Amniotic epithelial cell (primary cell): ENCODE measurements at places on chromosomes 7 and 10.
A peak's percentile ranks its signal among the peaks of the same experiment; 100 is the strongest.

DNA sequence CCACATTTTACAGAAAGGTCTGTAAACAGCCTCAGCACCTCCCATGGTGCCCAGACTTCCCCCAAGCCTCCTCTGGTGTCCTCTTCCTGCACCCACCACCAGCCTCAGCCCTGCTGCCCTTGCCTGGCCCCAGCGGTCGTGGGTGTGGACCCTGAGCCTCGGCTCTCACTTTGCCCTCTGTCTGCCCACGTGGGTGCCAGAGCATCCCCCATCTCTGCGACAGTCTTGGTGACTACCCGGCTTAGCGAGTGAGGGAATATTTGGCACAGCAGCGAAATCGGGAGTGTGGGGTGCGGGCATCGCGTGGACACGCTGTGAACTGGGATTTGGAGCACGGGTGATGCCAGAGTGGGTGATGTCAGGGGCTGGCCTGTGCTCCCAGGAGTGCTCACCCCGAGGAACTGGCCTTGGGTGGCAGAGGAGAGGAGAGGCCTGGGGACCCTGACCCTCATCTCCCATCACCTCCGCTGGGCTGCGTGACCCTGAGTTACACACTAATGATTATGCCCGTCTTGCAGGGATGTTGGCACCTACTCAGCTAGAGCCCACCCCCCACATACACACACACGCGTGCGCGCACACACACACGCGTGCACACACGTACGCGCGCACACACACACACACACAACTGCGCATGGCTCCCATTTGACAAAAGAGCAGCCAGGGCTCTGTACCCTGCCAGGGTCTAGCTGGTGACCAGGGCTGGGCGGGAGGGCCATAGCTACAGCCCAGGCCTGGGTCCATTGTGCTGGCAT is 8.7 kb downstream of the ELFN1 start:
- no peak for DNase-seq

DNA sequence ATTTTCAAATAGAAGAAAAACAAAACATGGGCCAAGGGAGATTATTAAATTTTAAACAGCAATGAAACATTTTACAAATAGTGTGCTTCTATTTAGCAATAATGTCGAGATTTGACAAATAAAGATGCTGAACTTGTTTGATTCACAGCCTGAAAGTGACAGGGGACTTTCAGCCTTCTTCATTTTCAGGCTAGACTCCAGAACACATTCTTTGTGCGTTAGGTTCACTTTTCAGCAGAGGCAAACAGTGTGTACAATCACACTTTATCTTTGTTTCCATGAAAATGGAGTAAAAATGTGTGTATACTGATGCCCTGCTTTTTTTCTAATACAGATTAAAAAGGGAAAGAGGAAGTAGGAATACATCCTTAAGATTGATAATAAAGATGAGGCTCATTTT is 35.6 kb downstream of the FAM171A1 start:
- no peak for DNase-seq

GRCh38 chr7:69717221-69717620 is 118.9 kb downstream of the AUTS2 start:
- DNase-seq: no peak

- DNase-seq: no peak
Measured at GRCh38 chr10:103429647-103430046, 22.5 kb downstream of the CALHM2 start.

DNA sequence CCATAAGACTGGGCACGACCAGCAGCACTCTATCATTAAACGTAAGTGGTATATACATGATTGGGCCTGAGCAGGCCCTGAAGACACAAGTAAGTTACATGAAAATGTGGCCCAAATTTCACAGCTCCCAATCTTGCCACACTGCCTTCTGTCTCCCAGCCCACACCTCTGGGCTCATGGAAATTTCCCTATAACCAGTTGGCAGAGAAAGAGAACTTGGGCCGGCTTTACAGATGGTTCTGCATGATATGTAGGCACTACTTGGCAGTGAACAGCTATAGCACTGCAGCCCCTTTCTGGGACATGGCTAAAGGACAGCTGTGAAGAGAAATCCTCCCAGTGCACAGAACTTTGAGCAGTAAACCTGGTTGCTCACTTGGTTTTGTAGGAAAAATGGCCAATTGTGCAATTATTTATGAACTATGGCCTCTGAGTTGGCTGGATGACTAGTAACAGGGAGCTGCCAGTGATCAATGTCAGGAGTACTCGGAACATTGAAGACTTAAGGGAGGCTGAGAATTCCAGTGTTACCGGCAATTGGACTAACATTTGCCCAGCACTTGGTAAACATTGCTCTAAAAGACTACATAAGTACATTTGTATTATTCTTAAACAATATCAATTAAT is 1006.6 kb upstream of the LRRN3 start:
- DNase-seq: no peak

GRCh38 chr7:136114966-136115762 is 138.0 kb upstream of the MTPN start:
- DNase-seq: peak; percentile 62

- no peak for DNase-seq
Measured at GRCh38 chr10:75977139-75977538, 545.7 kb downstream of the LRMDA start.

GRCh38 chr7:114942446-114943175 is 20.7 kb downstream of the MDFIC start:
- DNase-seq: no peak

- peak; percentile 77 for DNase-seq
Measured at GRCh38 chr10:593901-594457, 95.5 kb downstream of the DIP2C start.

- peak; percentile 93 for DNase-seq
Measured at GRCh38 chr7:81574723-81575326, 195.0 kb downstream of the HGF start.

DNA sequence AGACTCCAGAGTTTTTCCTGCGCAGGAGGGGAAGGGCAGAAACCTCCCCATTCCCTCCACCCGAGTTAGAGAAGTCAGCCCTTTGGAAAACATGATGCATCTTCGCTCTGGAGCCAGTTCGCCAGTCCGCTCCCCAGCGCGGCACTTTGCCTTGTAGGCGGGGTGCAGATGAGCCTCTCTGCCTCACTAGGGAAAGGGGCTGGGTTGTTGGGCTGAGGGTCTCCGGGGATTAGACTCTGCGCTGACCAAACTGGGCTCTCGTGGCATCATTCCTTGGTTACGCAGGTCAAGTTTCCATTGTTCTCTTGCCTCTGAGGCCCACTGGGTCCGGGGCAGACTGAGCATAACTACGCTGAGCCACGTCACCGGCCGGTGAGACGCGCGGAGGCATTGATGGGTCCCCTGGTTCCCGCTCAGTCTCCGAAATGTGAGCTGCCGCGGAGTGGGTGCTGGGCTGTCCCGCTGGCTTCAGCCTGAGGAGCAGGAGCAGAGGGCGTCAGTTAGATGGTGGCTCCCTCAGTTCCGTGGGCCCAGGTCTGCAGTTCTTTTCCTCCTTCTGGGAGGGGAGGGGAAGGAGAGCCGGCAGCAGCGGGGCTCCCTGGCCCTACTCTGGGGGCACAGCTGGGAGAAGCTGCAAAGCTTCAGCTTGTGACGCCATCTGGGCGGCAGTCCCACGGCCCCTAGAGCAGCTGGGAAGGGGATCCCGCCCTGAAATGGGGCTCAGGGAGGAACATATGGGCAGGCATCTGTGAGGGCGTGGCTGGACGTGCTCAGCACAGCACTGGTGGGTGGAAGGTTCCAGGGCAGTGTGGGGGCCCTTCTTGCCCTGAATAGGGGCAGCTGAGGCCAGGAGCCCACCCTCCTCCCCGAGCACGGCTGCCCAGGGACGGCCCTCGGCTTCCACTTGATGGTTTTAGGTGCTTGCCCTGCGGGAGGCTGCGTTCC is 121.3 kb upstream of the BTBD16 start:
- DNase-seq: no peak

DNA sequence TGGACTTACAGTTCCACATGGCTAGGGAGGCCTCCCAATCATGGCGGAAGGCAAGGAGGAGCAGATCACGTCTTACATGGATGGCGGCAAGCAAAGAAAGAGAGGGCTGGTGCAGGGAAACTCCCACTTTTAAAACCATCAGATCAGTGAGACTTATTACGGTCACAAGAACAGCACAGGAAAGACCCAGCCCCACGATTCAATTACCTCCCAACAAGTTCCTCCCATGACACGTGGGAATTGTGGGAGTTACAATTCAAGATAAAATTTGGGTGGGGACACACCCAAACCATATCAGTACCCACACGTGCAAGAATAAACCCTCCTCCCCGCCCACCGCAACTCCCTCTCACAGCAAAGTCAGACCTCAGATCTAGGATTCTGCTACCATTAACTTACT is 4.5 kb upstream of the AIFM2 start:
- DNase-seq: no peak

DNA sequence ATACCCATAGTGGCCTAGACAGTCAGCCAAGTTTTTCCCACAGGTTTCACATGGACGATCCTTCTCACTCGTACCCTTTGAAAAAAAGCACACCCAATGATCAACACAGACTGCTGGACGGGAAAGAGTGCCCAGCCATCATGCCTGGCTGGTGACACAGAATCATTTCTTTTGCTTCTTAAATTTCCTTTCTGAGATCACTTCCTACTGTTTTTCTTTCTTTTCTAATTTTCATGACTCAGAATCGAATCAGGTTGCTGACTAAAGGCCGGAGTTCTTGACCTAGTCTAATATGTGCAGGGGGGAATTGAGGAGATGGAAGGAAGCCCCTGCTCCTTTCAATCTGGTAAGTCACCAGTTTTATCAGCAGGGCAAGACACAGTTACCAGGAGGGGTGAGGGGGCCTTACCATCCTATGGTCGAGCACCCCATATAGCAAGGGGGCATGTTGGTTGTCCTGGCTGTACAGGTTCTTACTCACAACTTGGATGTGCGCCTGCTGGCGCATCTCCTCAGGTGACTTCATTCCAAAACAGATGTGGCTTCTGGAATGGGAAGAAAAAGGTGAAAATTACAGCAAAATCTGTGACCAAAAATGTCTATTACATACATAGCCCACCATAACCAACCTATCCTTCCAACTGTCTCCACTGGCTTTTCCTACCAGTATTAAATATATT is 3.5 kb downstream of the POLR3A start:
- no peak for DNase-seq

DNA sequence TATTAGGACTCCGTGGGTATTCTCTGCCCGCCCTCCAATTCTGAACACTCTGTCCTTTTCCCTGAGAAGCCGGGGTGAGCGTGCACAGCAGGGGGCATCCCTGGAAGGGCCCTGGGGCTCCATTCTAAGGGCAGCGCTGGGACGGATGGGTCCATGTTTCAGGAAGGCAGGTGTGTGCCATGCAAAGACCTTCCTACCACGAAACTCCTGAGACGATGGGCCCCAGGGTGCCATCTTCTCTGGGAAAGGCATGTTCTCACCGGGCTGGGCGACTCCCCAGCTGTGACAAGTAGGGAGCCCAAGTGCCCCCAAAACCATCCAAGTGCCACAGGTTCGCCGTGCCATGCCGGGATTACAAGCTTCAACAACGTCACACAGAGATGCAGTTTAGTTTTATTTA is 256.7 kb downstream of the DNAJB6 start:
- no peak for DNase-seq
